Left kidney (tissue), 8 donors: ENCODE measurements at places on chromosomes 3 and 15.

GRCh38 chr15:38823263-38823662 is 258.6 kb upstream of the RASGRP1 start:
- DNase-seq, result no peak

DNA sequence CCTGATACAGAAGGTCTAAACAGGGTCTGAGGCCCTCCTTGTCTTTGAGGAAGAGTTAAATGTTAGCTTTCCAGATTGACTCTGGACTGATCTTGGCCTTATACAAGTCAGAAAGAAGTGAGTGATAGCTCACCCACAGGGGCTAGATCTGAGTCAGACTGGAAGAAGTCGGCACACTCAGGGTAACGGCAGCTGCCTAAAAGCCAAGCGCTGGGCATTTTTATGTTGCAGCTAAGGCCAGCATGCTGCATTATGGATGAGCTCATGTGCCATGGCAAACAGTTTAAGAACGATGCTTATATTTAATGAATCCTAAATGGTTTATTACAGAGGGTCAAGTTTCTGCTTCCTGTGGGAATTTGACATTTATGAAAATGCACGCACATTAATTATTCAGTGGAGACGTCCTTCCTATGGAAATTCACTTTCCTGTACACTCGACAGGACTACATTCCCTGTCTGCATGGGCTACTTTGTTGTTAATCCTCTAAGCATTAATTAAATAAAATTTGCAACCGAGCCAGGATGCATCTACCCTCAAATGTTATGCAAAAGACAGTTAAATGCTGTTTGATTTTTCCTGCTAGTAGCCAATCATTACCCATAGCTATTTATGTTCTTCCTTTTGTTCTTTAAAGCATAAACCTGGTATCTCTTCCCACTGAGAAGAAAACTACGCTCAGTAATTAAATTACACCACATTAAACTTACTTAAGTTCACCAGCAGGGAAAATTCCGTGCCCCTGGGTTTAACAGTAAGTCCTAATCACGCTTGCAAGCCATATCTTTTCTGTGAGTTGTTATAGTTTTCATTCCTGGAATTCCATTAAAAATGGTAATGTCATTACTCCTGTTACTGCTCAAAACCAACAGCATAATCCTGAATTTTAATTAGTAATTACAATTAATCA is 762.7 kb upstream of the CFAP20DC start:
- DNase-seq, result no peak

GRCh38 chr3:42755681-42756578 is 17.1 kb downstream of the CCDC13 start:
- DNase-seq, result no peak

DNA sequence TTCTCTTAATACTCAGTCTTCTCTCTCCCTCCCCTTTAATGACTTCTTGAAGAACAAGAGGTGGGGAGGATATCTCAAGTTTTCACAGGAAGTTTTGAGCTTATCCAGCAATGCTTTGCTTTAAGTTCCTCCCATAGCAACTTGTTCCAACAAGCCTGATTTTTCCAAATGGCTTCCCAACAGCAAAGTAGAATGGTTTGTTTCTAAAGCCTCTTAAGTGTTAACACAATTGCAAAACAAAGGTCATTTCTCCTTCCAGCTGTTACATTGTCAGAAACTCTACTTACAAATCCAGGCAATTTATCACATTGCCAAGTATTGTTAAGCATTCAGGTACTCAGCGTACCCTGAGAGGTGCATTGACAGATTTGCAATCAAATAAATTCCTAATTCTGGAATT is 6.8 kb upstream of the ZNF770 start:
- no peak for DNase-seq

- DNase-seq, result no peak
Observed at GRCh38 chr15:90286678-90287077, 21.2 kb downstream of the NGRN start.

DNA sequence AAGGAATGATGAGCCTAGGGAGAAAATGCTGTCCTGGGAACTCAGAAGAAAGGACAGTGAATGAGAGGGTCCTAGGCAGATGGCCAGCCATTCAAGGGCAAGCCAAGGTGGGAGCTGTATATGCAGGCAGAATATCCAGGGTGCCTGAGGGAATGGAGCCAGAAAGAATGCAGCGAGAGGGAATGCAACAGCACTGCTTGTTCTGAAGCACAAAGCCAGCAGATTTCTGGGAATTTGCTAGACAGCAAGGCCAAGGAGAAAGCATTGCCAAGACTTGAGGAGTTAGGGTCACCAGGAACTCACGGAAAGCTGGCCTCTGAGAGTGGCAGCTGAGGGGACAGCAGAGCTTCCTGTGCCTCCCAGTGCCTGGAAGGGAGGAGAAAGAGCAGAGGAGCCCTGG is 200.6 kb downstream of the MYRIP start:
- no peak for DNase-seq
